ENCODE measurements at places on chromosomes 1 and 21. TPM values are rescaled to one million over a fixed set of nuclear protein-coding genes. Genes with fewer than 3 reads are reported as not detected.

DNA sequence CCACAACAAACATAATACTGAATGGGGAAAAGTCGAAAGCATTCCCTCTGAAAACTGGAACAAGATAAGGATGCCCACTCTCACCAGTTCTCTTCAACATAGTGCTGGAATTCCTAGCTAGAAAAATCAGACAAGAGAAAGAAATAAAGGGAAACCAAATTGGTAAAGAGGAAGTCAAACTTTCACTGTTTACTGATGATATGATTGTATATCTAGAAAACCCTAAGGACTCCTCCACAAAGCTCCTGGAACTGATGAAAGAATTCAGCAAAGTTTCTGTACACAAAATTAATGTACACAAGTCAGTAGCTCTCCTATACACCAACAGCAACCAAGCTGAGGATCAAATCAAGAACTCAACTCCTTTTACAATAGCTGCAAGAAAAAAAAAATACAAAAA is 6.9 kb upstream of the F13B start:
- H3K4me1 ChIP-seq = no peaks in the 10 kb centered on the region
- H3K4me3 ChIP-seq = no peak overlapping the region
- H3K27me3 ChIP-seq = no peaks in the 10 kb centered on the region
- H3K36me3 ChIP-seq = no peaks in the 10 kb centered on the region
- DNase-seq = no peak
- no peak overlapping the region for H3K27ac ChIP-seq

GRCh38 chr1:37478451-37478881 is 4.1 kb downstream of the ZC3H12A start:
- no peaks in the 10 kb centered on the region for H3K27me3 ChIP-seq
- H3K4me1 ChIP-seq = peaks cover 24% of the 10 kb centered on the region
- no peak for DNase-seq

GRCh38 chr1:209880031-209880430 is 52.3 kb downstream of the UTP25 start:
- no peaks in the 10 kb centered on the region for H3K4me1 ChIP-seq
- no peaks in the 10 kb centered on the region for H3K27me3 ChIP-seq
- no peak overlapping the region for H3K4me3 ChIP-seq

- no peak for DNase-seq
- H3K27ac ChIP-seq = no peak overlapping the region
- no peaks in the 10 kb centered on the region for H3K36me3 ChIP-seq
- H3K4me1 ChIP-seq = peaks cover 15% of the 10 kb centered on the region
- no peak overlapping the region for H3K4me3 ChIP-seq
These were observed 5.8 kb upstream of the KIAA0040 start for GRCh38 chr1:175198332-175198731.

GRCh38 chr1:160720356-160721085 is 8.9 kb upstream of the CD48 start:
- no peak for DNase-seq
- no peaks in the 10 kb centered on the region for H3K36me3 ChIP-seq
- H3K27me3 ChIP-seq = no peaks in the 10 kb centered on the region
- peaks cover 14% of the 10 kb centered on the region for H3K4me1 ChIP-seq

Gene CA14
- not detected for total RNA-seq

Gene CTH
- total RNA-seq = 7.2 TPM

GRCh38 chr1:248858891-248859889 is at the start of gene ZNF692:
Gene ZNF692, minus strand, starts transcription at chr1:248859085. Its CDS starts 776 bp downstream, at chr1:248858309.
- H3K4me1 ChIP-seq = peaks cover 11% of the 10 kb centered on the region
- peak within 1 kb of the TSS; percentile 95 for H3K4me3 ChIP-seq
- H3K27me3 ChIP-seq = no peaks in the 10 kb centered on the region
- peaks cover 4% of the 10 kb centered on the region for H3K36me3 ChIP-seq
- peak within 1 kb of the TSS; percentile 82 for H3K27ac ChIP-seq
- peak; percentile 85 for DNase-seq

Gene CELA3A
- 9.0 TPM for total RNA-seq

Gene AURKAIP1
- 210 TPM for total RNA-seq

DNA sequence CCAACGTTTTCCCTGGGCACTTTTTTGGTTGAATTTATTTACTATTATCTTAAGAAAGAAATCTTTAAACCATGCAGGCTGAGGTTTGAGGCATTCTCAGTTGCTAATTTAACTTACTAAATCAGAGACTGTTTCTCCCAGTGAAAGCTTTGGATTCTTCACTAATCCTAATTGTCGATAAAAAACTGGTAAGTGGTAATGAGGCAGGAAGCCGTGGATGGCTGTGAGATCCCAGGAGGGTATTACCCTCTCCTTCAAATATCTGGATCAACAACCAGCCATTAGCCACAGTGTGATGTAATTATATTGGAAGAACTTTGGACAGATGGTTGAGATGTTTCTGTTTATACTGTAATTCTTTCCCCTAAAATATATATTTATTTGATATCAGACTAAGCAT is 485.0 kb downstream of the DISC1 start:
- H3K4me1 ChIP-seq = no peaks in the 10 kb centered on the region
- no peak overlapping the region for H3K4me3 ChIP-seq
- no peaks in the 10 kb centered on the region for H3K36me3 ChIP-seq
- DNase-seq = no peak
- H3K27ac ChIP-seq = no peak overlapping the region
- no peaks in the 10 kb centered on the region for H3K27me3 ChIP-seq

DNA sequence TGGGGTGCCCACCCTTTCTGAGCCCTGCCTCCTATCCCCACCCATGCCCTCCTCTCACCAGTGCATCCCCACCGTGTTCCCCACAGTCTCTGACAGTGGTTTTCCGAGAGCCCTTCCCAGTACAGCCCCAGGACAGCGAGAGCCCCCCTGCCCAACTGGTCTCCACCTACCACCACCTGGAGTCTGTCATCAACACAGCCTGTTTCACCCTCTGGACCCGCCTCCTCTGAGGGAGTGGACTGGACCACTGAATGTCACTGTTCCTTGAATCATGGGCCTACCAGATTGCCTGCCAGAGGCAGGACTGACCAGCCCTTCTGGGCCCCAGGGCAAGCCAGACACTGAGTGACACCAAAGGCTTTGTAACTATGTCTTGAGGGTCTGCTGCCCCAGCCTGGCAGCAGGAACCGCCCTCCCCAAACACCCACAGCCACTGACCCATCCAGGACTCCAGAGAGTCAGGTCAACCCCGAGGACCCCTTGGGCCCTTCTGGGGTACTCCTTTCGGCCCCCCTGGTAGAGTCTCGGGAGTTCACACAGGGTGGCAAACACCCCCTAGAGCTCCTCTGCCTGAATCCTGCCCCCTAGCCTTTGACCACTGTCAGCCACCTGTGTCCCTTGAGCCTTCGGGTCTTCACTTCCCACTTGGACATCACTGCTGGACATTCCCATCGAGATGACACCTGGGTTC is 3.3 kb downstream of the HYI start:
- H3K4me3 ChIP-seq = no peak overlapping the region
- no peak for DNase-seq
- H3K4me1 ChIP-seq = peaks cover 7% of the 10 kb centered on the region
- H3K36me3 ChIP-seq = peaks cover 7% of the 10 kb centered on the region
- H3K27ac ChIP-seq = no peak overlapping the region
- no peaks in the 10 kb centered on the region for H3K27me3 ChIP-seq

Gene RRP15
- total RNA-seq = 21.0 TPM

GRCh38 chr1:18548643-18549042 is 67.9 kb downstream of the KLHDC7A start:
- no peak for DNase-seq
- H3K27ac ChIP-seq = no peak overlapping the region
- H3K4me1 ChIP-seq = no peaks in the 10 kb centered on the region

GRCh38 chr1:8711151-8711550 is 106.3 kb downstream of the RERE start:
- H3K27ac ChIP-seq = no peak overlapping the region
- H3K27me3 ChIP-seq = no peaks in the 10 kb centered on the region

Gene LIN28A
- total RNA-seq = 0.59 TPM

Gene OR14K1
- not detected for total RNA-seq
